ENCODE measurements at places on chromosomes 16 and 17. TPM values are rescaled to one million over a fixed set of nuclear protein-coding genes. Genes with fewer than 3 reads are reported as not detected.

The PRSS8 gene
- total RNA-seq = 0.20 TPM

The MAPK7 gene
- 37.0 TPM for total RNA-seq

The SLC6A4 gene
- 4.0 TPM for total RNA-seq

The SETD1A gene
- 13.2 TPM for total RNA-seq

The KRT20 gene
- not detected for total RNA-seq

The CORO6 gene
- total RNA-seq = 64.9 TPM

The NXN gene
- 16.0 TPM for total RNA-seq

The ABI3 gene
- 14.4 TPM for total RNA-seq

The THOC6 gene
- 12.2 TPM for total RNA-seq

The OR3A3 gene
- total RNA-seq = not detected

The NAE1 gene
- total RNA-seq = 45.7 TPM

The AATF gene
- total RNA-seq = 26.5 TPM

DNA sequence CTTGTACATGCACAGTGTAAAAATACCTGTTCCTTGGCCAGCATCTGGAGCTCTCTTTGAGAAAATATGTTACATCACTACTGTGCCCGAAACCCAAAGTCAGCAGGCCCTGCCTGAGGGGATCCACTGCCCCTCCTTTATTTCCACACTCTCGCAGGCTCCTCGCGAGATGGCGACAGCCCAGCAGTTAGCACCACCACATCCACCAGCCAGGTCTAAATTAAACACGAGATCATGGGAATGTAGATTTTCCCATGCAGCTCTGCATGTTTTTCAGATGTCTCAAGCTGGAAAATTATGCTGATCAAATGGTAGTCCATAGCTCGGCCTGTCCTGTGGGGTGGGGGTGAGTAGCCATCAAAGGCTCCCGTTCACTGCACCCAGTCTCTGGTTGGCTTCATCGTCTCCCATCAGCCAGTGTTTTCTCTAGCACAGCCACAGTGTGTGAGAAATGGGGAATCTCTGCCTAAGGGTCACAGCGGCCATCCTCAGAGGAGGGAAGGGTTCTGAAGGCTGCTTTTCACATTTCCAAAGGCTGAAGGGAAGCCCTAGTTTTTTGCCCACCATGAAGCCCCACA lies 34.7 kb downstream of the EPN2 start:
- no peak for DNase-seq

GRCh38 chr16:21283521-21284289 lies 5.6 kb upstream of the CRYM start:
- no peak for DNase-seq

DNA sequence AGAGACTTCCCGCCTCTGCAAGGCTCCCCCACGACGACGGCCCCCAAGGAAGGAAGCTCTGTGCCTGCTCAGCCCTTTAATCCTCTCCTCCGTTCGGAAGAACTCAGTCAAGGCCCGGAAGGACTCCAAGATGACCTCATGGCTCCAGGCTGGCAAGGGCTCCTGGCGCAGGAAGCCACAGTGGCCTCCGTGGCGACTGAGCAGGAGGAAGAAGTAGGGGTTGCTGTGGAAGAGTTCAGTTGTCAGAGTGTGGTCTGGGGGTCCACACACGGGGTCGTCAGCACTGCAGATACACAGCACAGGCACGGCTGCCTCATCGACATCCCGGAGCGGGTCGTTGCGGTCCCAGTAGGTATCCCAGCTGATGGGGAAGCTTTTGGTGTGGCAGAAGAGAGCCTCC lies 4.2 kb downstream of the ABHD15 start:
- DNase-seq = no peak

GRCh38 chr17:46822388-46822921 lies 4.0 kb upstream of the WNT3 start:
- no peak for DNase-seq

- no peak for DNase-seq
These were observed 36.2 kb downstream of the ZNF750 start for GRCh38 chr17:82803606-82804005.

DNA sequence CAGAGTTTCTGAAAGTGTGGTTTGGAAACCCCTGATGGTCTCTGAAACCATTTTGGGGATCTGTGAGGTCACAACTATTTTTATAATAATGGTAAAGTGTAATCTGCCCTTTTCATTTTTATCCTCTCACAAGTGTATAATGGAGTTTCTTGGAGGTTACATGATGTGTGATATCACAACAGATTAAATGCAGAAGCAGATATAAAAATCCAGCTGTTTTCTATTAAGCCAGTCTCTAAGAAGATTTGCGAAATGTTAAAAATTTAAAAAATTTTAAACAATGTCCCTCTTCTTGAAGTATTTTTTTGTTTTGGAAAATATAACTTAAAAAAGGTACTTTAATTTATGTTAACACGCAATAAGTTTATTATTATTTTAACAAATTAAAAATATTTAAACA lies 48.7 kb downstream of the RPGRIP1L start:
- no peak for DNase-seq

- no peak for DNase-seq
These were observed 42.0 kb downstream of the MGAT5B start for GRCh38 chr17:76909971-76910760.

DNA sequence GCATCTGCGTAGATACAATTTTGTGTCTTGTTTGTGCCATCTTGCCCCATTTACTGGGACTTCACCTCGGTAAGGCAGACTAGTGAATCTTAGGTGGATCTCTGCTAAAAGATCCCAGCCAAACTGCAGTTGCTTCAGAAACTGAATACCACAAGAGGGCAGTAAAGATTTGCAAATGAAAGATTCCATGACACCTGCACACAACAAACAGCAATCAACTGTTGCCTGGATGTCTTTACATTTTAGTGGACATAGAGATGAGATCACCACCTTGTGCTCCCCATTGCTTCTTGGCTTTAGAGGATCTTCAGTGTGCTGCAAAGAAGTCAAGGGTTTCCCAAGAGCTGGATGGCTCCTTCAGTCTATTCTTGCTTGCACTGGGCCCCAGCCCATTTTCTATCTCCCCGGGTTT lies 119.2 kb upstream of the CACNG5 start:
- DNase-seq = no peak

DNA sequence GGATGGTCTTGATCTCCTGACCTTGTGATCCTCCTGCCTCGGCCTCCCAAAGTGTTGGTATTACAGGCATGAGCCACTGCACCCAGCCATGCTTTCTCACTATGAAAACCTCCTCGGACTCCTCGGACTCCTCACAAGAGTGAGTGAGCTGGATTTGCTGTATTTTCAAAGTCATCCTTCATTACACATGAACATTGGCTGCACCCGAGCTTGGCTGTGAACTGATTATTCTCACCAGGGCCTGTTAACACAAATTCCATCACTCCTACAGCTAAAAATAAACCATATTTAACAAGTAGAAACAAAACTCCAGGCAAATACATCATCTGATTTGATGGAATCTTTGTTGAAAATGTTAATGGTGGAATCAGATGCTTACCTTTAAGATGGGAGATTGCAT lies 50.3 kb downstream of the PITPNC1 start:
- DNase-seq = no peak

- DNase-seq = no peak
These were observed 1.7 kb downstream of the KRT222 start for GRCh38 chr17:40663252-40663651.

GRCh38 chr17:8921147-8921546 lies 44.4 kb downstream of the PIK3R5 start:
- no peak for DNase-seq

DNA sequence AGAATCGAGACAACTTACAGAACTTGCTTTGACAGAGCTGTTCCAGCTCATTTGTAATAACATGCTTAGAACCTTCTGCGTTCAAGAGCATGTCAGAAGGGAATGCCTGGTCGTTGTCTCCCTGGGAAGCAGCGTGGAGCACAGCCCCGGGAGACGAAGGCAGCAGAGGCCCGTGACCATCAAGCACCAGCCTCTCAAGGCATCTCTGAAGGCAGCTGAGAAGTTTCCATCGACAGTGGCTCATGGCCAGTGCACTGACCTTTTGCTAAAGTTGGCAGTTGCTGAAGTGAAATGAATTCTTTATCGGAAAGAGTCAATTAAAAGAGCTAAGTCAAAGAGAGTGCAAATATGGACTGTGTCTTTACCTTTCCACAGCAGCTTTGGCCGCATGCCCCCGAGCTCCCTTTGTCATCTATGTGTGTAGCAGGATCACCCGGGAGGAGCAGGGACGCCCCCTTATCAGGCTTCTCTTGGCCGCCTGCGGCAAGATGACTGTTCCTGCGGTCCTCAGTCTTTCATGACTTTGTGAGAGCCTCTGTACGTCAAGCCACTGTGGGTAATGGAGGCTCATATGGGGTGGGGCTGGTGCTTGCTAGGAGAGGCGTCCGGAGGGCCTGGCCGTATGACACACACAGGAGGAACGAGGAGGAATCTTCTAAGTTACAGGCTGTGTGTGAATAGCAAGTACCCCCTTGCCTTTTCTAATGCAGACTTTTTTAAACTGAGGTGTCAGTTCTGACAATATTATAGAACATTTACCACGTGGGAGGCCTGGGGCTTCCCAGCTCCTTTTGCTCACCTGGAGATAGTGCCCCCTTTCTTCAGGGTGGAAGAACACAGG lies 54.2 kb downstream of the LDHD start:
- no peak for DNase-seq

- no peak for DNase-seq
These were observed 89.1 kb downstream of the BCAS3 start for GRCh38 chr17:60766778-60767190.

- no peak for DNase-seq
These were observed 25.1 kb upstream of the TMC7 start for GRCh38 chr16:18958621-18959029.

DNA sequence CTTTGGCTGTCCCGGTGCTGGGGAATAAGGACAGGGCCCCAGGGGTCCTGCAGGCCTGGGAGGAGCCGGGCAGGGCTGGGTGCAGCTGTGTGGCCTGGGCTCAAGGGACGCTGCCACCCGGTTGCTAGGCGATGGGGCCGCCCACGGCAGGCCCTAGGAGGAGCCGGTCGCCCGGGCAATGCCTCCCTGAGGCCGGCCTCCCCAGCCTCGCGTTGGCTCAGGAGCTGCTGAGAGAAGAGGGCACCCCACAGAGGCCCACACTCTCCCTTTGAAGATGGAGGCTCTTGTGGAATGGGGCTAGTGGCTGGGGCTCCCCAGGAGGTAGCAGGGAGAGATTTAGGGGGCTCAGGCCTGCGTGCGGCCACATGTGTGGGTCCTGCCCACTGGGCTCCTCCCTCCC lies at the start of gene CIBAR2:
Gene CIBAR2 (minus strand): TSS at position 109 of the 400 bp plus-strand sequence. CDS start 120 bp downstream, outside the sequence.
- DNase-seq = no peak

- DNase-seq = no peak
These were observed 118.6 kb downstream of the TANGO6 start for GRCh38 chr16:68961778-68962402.

GRCh38 chr16:56191156-56191815 lies at the start of gene GNAO1:
Gene GNAO1, plus strand, starts transcription at chr16:56191489. Its CDS starts 747 bp downstream, at chr16:56192236.
- DNase-seq = no peak

GRCh38 chr17:75753514-75754377 lies 11.2 kb downstream of the GALK1 start:
- DNase-seq = no peak
